ENCODE measurements at places on chromosomes 7 and 10.

DNA sequence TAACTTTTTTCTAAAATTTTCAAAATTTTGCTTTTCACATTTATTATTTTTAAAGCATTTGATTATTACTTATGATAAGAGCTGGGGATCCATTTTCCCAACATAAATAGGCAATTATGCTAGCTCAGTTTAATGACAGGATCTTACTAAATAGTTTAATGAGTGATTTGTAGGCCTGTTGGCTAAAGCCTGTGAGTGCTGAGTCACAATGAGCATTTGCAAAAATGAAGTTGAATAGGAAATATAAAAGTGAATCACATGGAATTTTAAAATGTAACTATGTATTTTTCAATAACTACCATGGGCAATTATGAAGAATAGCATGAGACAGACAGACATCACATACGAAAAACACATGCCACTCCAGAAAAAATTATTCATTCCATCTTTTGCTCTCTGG is 45.1 kb upstream of the ZPBP start:
- no peak for DNase-seq

- peak; percentile 76 for DNase-seq
These were observed 441 bp downstream of the BMI1 start for GRCh38 chr10:22321156-22321923.

DNA sequence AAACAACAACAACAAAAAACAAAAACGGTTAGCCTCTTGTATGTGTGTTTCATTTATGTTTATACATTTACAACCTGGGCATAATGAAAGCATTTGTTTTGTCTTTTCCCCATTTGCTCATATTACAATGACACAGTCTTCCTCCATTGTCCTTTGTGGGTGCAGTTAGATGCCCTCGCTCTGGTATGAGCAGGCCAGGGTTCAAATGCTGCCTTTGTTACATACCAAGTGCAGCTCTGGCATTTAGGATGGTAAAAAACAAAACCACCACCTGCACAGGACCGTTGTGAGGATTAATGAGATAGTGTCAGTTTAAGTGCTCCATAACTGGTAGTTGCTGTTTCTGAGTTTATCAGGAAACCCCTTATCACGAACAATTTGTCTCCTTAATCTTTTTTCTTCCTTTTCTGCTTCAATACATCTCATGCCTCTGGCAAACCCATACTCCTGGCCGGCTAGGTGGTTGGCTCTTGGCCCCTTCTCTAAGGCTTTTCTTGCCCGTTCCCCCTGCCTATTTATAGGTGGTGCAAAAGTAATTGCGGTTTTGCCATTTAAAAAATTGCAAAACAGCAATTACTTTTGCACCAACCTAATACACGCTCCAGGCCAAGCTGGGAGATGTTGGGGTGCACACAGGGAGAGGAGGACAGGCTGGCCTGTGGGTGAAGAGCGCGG is 18.6 kb upstream of the TMEM225B start:
- DNase-seq, result no peak

DNA sequence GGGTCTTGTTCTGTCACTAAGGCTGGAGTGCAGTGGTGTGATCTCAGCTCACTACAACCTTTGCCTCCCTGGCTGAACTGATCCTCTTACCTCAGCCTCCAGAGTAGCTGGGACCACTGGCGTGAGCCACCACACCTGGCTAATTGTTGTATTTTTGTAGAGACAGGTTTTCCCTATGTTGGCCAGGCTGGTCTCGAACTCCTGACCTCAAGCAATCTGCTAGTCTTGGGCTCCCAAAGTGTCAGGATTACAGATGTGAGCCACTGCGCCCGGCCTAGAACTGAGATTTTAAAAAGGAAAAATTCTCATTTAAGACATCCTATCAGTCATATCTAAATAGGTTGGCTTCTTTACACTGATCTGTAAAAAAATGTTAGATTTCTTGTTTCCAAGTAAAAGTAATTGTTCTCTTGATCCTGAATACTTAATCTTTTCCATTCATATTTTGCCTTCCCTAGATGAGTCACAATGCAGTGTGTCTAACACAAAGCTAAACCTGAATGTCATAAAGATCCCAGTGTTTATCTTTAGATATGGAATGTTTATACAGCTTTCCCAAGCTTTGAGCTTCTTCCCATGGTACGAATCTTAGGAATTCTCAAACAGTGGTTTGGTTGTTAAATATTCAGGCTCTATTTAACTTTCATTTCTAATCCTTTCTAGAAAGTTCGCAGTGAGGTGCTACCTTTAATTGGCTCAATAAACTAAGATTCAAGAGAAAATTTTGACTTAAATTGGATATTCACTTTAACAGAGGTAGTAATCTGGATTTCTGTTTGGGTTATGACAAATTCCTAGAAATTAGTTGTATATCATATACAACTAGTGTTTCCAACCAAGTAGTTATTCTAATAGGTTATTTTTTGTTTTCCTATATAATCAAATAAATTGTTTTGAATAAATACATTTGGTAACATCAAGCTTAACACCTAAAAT is 12.1 kb upstream of the LAMB1 start:
- DNase-seq, result peak; percentile 91

GRCh38 chr7:116977172-116977571 is 23.9 kb downstream of the ST7 start:
- peak; percentile 40 for DNase-seq

DNA sequence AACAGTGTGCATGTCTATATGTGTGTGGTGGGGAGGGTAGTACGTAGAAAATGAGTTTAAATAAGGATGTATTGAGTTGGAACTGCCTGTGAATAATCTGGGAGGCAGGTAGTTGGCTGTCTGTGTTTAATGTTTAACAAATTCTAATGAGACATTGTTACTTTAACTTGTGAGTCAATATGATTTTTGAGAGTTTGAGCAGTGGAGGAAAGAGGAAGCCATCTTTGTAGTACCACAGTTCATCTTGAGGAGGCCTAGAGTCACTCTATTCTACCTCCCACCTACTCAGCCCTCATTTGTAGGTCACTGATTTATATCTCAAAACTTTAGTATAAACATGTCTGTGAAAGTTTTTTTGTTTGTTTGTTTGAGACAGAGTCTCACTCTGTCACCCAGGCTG is 129.9 kb upstream of the ITGB1 start:
- no peak for DNase-seq

DNA sequence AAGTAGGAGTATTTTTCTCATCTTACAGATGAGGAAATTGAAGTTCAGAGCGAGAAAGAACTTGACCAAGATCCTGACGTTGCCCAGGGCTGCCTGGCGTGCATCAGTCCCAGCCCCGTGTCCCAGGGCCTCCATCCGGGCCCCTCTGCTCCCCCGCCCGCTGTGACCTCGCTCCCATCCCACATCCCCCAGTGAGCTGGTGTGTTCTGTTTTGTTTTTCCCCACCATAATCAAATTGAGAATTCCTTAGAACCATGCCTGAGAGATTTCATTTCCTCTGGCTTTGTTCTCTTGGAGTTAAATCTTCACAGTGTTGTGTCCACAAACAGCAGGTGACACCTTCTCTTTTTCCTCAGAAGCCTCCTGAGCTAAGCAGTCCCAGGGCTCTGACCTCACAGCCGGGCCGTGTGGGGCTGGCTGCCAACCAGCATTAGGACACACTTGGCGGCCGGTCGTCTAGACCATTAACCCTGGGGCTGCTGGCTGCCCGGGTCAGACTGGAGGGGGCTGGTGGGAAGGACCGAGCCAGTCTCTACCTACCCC is 44.3 kb downstream of the PFKP start:
- DNase-seq, result no peak

GRCh38 chr7:1290679-1291356 is 58.1 kb downstream of the UNCX start:
- peak; percentile 74 for DNase-seq

GRCh38 chr10:11894381-11895107 is 71.4 kb downstream of the PROSER2 start:
- DNase-seq, result no peak

GRCh38 chr10:114401195-114401791 is 3.0 kb downstream of the AFAP1L2 start:
- DNase-seq, result peak; percentile 66

GRCh38 chr10:119101366-119102098 is 2.4 kb upstream of the DENND10 start:
- DNase-seq, result no peak

DNA sequence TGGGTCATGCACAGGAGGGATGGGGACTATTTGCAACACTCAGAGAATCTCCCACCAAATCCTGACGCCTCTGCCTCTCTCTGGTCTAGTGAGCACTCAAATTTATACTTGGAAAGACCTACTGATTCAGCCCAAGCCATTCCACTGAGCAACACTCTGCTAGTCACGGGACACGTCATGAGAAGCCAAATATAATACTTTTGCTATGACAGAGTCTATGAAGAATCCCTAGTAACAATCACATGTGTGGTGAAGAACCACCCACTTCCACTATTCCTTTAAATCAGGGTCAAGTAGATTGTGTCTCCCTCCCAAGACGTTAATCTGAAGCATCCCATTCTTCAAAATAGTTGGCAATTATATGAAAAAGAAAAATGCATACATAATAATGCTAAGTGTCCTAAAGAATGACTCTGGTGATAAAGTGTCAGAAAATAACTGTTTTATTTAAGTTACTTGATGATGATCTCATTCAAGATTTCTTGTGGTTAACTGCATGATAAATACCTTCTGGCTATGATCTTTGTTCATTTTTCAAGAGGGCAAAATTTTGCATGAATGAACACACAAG is 28.5 kb downstream of the CHCHD3 start:
- peak; percentile 96 for DNase-seq

- no peak for DNase-seq
These were observed 25.6 kb upstream of the PLEKHA1 start for GRCh38 chr10:122348935-122349361.

- DNase-seq, result peak; percentile 34
These were observed 13.1 kb downstream of the TAS2R41 start for GRCh38 chr7:143490717-143491306.

DNA sequence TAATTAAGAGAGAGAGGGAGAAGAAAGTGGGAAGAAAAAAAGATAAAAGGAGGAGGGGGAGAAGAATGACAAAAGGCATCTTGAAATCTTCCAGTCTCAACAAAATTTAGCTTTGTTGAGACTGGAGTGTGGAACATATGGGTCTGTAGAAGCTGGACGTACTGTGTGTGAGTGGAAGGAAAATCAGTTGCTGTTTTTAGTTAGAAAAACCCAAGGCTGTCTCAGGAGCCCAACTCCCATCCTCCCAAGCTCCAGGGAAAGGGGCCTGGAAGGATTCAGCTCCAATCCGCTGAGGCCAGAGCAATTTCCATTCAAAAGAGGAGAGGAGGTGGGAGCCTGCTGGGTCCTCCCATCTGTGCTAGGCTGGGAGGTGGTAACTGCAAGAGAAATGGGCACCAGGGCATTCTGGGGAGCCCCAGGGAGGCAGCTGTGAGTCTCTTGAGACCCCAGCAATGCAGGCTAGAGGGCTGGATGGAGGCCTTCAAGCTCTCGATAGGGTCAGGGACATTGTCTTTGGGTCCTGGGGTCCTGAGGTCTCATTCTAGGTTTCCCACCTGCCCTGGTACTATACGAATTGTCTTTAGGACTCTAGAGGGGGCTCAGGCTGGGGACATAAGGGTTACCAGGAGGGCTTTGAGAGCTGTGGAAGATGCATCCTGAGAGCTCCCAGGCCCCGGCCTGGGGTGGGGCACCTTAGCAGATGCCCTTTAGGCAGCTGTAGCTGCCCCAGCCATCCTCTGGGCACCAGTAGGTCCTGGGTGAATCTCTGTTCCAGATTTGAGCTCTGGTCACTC is 21.4 kb downstream of the ADCYAP1R1 start:
- no peak for DNase-seq

DNA sequence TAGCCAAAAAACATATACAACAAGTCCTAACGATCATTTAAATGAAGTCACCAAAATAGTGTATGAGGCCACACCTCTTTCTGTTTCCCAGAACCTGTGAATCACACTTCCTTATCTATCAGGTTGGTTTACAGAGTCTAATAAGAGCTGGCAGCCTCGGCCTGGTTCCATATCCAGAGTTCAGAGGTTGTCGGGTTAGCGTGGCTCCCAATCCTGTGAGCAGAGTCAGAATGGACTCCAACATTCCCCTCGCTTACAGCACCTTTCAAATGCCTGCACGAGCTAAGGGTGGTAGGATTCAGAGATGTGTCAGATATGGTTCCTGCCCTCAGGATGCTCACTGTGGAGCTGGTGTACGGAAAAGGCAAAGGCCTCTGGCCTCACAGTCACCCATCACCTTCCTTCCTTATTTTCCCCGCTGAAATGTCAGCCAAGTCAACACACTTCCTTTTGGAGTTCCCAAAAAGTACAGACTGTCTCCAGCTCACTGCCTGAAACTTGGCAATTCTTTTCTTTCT is 6.0 kb downstream of the IL15RA start:
- DNase-seq, result no peak

DNA sequence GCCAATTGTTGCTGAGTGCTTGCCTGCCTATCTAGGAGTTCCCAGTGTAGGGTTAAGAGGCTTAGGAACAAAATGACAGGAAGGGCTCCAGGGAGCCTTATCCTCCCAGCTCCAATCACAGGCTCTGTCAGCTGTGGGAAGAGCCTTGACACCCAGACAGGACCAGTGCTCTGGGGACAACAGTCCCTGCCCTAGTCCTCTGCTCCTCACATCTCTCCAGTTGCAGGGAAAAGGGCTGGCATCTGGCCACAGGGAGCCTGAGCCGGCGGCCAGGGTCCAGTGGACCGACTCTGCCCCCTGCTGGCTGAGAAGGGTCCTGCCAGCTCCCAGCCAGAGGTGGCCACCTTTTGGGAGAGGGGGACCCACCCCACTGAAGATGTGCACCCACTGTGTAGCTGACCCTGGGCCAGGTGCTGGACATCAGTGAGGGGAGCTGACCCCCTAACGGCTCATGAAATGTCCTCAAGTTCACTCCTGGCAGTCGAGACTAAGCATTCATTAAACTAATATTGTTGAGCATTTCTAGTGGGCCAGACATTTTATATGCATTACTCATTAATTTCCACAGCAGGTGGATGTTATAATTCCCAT is 17.6 kb downstream of the DNAJB12 start:
- peak; percentile 73 for DNase-seq

DNA sequence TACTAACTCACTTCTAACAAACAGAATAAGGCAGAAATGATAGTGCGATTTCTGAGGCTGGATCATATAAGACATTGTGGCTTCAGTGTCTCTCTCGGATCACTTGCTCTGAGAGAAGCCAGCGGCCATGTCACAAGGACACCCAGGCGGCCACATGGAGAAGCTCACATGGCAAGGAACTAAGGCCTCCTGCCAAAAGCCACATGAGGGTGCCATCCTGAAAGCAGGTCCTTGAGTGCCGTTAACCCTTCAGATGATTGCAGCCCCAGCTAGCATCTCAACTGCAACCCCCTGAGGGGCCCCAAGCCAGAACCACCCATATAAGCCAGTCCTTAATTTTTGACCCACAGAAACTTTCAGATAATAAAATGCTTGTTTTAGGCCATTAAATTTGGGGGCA is 6.9 kb upstream of the VDAC2 start:
- DNase-seq, result no peak

DNA sequence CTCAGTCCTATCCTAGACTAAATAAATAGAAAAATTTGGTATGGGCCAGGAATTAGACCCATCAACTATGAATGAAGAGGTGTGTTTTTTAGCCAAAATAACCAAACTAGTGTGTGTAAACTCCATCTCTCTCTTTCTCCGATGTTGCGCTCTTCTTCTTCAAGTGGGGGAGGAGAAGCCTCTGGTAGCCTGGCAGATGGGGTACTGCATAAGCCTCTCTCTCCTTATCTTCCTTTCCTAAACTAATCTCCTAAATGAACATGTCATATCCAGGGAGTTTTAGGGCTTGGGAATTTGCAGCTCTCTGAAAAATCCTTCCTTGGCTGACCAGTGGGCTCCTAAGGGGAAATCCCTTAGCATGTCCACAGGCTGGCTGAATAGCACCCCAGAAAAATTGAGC is 56.3 kb upstream of the RAPGEF5 start:
- no peak for DNase-seq

GRCh38 chr7:74633451-74633921 is 24.0 kb upstream of the GTF2I start:
- DNase-seq, result no peak
